ENCODE measurements at places on chromosomes 3 and 15.

DNA sequence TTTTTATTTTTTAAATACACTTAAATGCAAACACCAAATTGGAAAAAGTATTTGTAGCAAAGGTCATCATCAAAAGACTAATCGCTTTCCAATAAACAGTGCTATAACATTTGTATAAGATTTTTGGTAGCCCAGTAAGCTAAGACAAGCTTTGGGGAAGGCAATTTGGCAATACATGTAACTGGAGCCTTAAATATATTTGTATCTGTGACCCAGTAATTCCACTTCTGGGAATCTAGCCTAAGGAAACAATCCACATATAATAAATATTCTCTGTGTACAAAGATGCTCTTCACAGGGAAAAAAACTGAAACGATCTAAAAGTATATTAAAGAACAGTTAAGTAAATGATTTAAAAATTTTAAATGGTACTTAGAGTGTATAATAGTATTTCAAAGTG is 65.5 kb upstream of the TJP1 start:
- DNase-seq, result no peak

DNA sequence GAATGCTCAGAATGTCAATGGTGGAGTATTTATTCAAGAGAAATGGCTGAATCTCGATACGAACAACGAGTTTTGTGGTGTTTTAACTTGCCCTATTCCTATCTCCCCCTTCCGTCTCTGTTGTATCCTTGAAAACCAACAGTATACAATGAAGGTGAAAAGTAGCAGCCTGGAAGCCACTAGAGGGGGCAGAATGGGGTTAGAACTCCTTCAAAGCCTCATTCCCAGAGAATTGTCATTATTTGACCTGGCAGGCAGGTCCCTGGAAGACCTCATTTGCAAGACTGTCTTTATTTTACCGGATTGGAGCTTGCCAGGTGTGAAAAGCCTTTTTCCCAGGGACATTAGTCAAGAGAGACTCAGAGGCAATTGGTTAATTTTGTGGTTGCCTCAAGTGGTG is 139.4 kb downstream of the LRRC28 start:
- no peak for DNase-seq

- DNase-seq, result no peak
Measured at GRCh38 chr3:149374391-149374790, 3.1 kb downstream of the TM4SF1 start.

DNA sequence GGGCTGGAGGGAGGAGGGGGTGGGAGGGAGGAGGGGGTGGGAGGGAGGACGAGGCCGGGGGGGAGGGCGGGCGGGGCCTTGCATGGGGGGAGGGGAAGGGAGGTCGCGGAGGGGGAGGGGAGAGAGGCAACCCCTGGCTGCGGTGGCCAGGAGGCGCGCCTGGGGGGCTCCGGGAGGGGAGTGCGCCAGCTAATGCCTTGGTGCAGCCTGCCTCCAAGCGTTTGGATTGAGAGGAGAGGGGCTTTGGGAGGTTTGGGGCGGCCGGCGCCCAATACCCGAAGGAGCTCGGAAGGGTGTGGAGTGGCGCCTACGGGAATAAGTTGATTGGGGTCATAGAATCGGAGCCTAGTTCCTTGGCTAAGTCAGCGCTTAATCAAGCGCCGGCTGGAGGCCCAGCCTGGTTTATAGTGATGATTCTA is 557 bp downstream of the TFG start:
- peak; percentile 10 for DNase-seq

Data from stimulated activated CD8-positive, alpha-beta memory T cell treated with anti-CD3 and anti-CD28 coated beads, Interleukin-4, amount 100 ng/mL, for 24 hours (primary cell).